T-cell (primary cell): ENCODE measurements at places on chromosomes 3 and 15. TPM values are rescaled to one million over a fixed set of nuclear protein-coding genes. Genes with fewer than 3 reads are reported as not detected.

DNA sequence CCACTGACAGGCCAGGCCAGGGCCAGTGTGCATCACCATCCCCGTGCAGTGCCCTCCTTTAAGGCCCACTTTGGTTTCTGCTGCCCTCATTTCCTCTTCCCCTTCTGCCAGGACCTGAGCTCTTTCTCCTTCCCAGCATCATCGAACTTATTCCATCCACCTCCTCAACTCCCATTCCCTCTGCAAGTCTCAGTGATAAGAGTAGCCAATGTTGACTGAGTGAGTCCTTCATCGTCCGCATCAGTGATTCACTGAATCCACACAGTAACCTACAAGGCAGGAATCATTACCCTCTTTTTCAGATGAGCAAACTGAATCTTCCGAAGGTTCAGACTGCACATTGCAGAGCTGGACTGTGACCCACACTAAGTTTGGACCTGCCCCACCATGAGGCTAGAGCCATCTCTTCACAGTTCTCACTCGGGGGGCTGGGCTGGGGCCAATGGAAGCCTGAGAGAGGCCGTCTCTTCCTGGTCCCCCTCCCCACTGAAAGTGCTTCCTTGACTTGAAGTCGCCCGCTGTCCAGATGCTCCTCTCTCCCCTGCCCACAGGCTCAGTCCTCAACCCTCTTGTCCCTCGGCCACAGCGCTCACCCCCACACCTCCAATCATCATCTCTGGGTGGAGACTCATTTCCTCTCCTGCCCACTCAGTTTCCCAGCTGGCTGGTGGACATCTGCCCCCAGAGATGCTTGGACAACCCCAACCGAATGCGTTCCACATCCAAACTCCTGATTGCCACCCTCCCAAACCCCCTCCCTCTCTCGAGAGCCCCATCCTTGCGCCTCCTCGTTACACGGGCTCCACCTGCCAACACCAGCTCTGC is 15.2 kb upstream of the ANPEP start:
- no peak overlapping the region for H3K4me3 ChIP-seq
- DNase-seq: no peak
- no peaks in the 10 kb centered on the region for H3K4me1 ChIP-seq
- peaks cover 2% of the 10 kb centered on the region for H3K27me3 ChIP-seq

DNA sequence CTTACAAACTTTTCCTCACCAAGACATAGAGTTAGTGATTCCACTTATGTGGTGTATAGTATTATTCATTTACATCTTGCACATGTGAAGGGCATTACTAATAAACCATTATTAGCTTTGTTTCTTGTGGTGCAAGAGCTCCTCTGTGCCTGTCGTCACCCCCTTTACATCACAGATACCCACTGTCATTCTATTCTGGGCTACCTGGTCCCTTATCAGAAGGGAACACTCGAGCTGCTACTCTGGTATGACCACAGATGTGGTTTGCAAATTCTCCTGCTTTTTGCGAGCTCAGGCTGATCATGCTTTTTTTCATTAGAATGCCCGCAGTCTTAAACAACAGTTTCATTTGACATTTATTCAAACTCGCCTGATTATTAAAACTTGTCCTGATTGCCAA is 13.9 kb upstream of the SENP2 start:
- H3K27me3 ChIP-seq: no peaks in the 10 kb centered on the region
- H3K4me3 ChIP-seq: no peak overlapping the region
- H3K36me3 ChIP-seq: no peaks in the 10 kb centered on the region
- no peak for DNase-seq
- peaks cover 5% of the 10 kb centered on the region for H3K4me1 ChIP-seq

DNA sequence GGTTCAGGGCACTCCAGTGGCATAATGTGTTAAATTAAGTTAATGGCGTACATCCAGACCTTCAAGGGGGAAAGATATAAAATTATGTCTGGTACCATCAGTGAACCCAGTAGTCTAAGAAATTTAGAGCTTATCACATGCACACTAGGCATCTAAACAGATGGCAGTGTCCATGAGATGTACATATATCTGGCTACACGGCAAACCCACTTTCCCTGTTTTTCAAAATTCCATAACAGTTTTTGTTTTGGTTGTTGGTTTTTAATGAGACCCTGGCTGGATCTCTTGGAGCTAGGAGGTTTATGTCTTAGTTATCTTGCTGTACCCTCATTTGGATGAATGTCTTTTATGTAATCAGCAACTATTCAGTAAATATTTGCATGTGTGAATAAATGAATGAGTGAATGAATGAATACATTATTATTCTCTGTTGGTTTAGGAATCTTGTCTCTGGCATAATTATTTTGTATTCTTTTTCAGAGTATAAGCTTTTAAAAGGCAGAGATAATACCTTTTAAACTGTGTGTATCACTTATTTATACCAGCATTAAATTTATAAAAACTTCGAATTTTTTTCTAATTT is 3.1 kb upstream of the UTS2B start:
- DNase-seq: no peak
- H3K27ac ChIP-seq: no peak overlapping the region
- H3K4me3 ChIP-seq: no peak overlapping the region
- peaks cover 2% of the 10 kb centered on the region for H3K27me3 ChIP-seq
- H3K36me3 ChIP-seq: no peaks in the 10 kb centered on the region
- peaks cover 13% of the 10 kb centered on the region for H3K4me1 ChIP-seq

- H3K36me3 ChIP-seq: no peaks in the 10 kb centered on the region
- no peak overlapping the region for H3K27ac ChIP-seq
- DNase-seq: no peak
- H3K27me3 ChIP-seq: peaks cover 74% of the 10 kb centered on the region
- no peak overlapping the region for H3K4me3 ChIP-seq
Measured at GRCh38 chr3:62371720-62372591, 1.4 kb downstream of the FEZF2 start.

- H3K4me1 ChIP-seq: no peaks in the 10 kb centered on the region
- no peaks in the 10 kb centered on the region for H3K36me3 ChIP-seq
- no peaks in the 10 kb centered on the region for H3K27me3 ChIP-seq
- DNase-seq: no peak
- no peak overlapping the region for H3K4me3 ChIP-seq
Measured at GRCh38 chr3:88440701-88441100, 290.9 kb downstream of the C3orf38 start.

- no peak overlapping the region for H3K4me3 ChIP-seq
- no peak overlapping the region for H3K27ac ChIP-seq
- DNase-seq: no peak
- H3K36me3 ChIP-seq: peaks cover 13% of the 10 kb centered on the region
- H3K27me3 ChIP-seq: no peaks in the 10 kb centered on the region
- peaks cover 11% of the 10 kb centered on the region for H3K4me1 ChIP-seq
Measured at GRCh38 chr3:33092496-33093254, 4.3 kb downstream of the GLB1 start.

DNA sequence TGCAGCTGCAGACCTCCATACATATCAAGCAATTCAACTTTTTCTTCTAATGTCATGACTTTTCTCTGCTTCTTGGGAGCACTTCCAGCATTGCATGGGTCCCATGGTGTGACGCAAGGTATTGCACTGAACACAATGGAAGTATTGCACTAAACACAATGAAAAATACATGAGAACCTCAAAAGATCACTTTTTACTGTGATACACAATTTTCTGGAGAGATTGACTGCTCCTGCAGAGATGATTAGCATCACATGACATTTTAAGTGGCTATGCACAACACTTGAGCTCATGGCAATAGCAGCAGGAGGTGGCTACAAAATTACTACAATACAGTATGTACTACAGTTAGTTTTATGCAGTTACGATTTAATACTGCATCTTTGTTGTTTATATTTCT is 113.5 kb upstream of the BHLHE40 start:
- DNase-seq: no peak
- no peaks in the 10 kb centered on the region for H3K27me3 ChIP-seq
- H3K27ac ChIP-seq: no peak overlapping the region
- no peaks in the 10 kb centered on the region for H3K36me3 ChIP-seq
- no peak overlapping the region for H3K4me3 ChIP-seq
- peaks cover 18% of the 10 kb centered on the region for H3K4me1 ChIP-seq

DNA sequence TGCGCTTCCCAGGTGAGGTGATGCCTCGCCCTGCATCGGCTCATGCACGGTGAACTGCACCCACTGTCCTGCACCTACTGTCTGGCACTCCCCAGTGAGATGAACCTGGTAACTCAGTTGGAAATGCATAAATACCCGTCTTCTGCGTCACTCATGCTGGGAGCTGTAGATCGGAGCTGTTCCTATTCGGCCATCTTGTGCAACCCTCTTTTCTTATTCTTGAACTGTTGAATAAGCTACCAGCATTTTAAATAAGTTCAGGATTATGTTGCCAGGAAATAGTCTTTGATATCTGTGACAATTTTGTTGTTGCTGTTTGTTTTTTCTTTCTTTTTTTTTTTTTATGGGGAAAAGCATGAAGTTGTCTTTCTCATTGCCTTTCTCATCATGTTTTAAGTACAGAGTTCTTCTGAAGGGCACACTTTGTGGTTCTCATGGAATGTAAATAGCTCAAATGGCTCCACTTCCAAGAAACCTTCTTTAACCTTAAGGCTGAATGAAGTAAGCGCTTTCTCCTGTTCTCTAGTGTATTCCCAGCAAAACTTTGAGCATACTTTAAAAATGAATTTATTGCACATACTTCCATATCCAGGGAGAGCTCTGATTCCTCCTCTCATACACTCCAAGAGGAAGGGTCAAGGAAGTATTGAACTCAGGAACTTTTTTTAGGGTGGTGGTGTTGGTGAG is 468.0 kb upstream of the TBL1XR1 start:
- no peak for DNase-seq
- H3K4me3 ChIP-seq: no peak overlapping the region
- no peaks in the 10 kb centered on the region for H3K4me1 ChIP-seq
- H3K36me3 ChIP-seq: no peaks in the 10 kb centered on the region
- H3K27ac ChIP-seq: no peak overlapping the region

DNA sequence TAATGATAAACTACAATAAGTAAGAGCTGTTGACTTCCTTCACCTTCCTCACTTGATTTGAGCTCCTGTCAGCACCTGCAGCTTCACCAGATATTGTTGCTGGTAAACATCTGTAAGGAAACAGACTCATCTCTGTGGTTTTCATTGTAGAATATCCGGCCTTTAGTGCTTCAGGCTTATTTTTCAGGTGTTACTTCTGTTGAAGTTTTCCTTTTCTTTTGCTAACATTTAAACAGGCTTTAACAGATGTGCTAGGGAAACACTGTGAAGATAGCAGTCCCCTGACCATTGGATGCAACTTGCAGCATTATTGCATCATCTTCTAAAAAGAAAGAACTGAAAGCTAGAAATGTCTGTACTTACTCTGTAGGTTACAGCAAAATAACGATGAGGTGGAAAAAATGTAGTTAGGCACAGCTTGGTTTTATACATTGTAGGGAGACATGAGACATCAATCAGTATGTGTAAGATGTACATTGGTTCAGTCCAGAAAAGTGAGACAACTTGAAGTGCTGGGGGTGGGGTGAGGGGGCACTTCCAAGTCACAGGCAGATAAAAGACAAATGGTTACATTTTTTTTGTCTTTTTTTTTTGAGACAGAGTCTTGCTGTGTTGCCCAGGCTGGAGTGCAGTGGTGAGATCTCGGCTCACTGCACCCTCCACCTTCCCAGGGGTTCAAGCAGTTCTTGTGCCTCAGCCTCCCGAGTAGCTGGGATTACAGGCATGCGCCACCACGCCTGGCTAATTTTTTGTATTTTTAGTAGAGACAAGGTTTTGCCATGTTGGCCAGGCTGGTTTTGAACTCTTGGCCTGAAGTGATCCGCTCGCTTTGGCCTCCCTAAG is 10.2 kb downstream of the EDEM1 start:
- no peaks in the 10 kb centered on the region for H3K36me3 ChIP-seq
- peak; percentile 23 for DNase-seq
- peaks cover 63% of the 10 kb centered on the region for H3K4me1 ChIP-seq
- peak overlapping the region; percentile 80 for H3K27ac ChIP-seq

Gene CEP70
- 21.7 TPM for total RNA-seq

Gene RARB
- total RNA-seq: not detected

Gene FAH
- 9.4 TPM for total RNA-seq

Gene SLC2A2
- total RNA-seq: 0.29 TPM

Gene GHSR
- total RNA-seq: not detected
